ENCODE measurements at places on chromosomes 5 and 9.

GRCh38 chr9:94922691-94923107, 196.2 kb downstream of the AOPEP start:
- no peak for DNase-seq

- no peak for DNase-seq
Observed at GRCh38 chr5:30343707-30344106, 849.8 kb upstream of the CDH6 start.

DNA sequence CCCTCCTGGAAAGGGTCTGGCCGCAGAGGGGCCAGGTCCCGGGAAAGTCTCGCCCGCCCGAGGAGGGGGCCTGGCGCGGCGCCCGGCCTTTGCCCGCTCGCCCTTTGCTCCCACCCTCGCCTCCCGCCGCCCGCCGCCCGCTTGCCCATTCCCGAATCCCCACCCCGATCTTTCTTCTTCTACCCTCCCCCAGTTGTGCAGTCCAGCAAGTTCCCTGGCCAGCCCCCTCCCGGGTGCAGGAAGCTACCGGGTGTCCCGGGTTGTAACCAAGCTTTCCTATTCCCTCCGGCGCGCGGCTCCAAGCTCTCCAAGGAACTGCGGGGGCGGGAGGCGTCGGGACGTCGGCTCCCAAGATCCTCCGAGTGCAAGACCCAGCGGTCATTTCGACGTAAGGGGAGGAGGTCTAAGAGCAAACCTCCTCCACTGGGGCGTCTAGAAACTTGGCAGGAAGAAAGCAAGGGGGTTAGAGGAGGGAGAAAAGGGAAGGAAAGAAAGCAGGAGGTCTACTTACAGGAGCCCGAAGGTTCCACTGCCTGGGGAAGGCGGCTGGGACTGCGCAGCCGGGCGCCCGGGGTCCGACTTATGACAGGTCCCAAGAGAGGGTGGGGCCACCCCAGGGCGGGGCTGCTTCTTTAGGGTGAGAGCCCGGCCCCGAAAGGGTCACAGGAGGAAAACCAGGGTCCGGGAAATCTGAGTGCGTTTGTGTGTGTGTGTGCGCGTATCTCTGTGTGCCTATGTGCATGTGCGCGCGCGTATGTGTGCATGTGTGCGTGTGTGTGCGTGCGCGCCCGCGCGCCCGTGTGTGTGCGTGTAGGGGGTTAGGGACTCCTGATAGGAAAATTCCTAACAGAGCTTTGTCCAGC, at the start of gene PTGR1:
Gene PTGR1 (minus strand): TSS at position 556 of the 863 bp plus-strand sequence. CDS start 2,225 bp downstream, outside the sequence.
- DNase-seq = peak; percentile 94

GRCh38 chr5:8456846-8457186, 587.9 kb downstream of the MTRR start:
- no peak for DNase-seq

GRCh38 chr9:112050544-112051475, 124.3 kb downstream of the SUSD1 start:
- no peak for DNase-seq

GRCh38 chr5:43634621-43635020, 31.6 kb downstream of the NNT start:
- no peak for DNase-seq

DNA sequence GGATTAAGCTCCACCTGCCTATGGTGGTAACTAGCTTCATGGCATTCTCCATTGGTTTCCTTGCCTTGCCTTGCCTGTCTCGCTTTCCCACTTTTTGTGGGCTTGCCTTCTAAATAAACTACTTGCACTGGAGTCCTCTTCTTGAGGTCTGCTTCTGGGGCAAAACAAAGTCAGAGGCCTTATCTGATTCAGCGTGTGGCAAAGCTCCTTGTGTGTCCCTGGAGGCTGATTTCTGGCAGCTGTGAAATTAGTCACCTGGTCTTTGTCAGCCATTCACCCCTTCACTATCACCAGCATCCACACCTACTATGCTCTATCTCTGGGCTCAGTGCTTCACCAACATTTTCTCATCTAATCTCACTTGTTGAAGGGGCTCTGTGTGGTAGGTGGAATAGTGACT, 176.2 kb downstream of the SEC61B start:
- no peak for DNase-seq

- DNase-seq = no peak
Observed at GRCh38 chr5:144086295-144086694, 84.2 kb downstream of the YIPF5 start.

DNA sequence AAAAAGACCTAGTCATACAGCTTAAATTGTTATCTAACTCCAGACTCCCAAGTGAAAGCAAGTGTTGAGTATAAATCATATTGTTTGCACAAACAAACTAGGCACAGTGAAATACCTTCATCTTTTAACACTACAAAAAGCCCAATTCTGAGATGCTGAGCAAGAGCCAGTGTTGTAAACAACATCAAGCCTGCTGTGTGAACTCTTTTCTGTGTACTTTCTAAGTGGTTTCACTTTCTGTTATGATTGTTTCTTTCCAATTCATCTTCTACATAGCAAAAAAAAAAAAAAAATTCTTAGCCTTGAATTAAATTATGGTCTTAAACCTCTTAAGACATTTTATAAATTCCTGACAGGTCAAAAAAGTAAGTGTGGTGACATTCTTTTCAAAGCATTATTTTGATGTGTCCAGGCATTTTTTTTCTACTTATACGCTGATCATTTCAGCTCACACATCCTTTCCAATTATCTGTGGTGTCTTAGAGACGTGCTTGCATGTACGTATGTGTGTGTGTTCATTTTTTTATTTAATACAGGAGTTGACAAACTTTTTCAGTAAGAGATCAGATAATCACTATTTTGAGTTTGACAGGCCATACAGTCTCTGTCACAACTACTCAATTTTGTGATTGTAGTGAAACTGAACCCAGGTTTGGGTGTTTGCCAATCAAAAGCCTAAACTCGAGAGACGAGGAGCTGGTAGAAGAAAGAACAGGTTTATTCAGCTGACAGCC, 556.1 kb downstream of the CDH9 start:
- no peak for DNase-seq

- no peak for DNase-seq
Observed at GRCh38 chr9:1658661-1659362, 356.3 kb upstream of the SMARCA2 start.

GRCh38 chr5:35938568-35939227, at the start of gene CAPSL:
TSS of gene CAPSL (minus strand) at chr5:35938622. CDS start at chr5:35921120, 17,502 bp downstream.
- DNase-seq = peak; percentile 13

DNA sequence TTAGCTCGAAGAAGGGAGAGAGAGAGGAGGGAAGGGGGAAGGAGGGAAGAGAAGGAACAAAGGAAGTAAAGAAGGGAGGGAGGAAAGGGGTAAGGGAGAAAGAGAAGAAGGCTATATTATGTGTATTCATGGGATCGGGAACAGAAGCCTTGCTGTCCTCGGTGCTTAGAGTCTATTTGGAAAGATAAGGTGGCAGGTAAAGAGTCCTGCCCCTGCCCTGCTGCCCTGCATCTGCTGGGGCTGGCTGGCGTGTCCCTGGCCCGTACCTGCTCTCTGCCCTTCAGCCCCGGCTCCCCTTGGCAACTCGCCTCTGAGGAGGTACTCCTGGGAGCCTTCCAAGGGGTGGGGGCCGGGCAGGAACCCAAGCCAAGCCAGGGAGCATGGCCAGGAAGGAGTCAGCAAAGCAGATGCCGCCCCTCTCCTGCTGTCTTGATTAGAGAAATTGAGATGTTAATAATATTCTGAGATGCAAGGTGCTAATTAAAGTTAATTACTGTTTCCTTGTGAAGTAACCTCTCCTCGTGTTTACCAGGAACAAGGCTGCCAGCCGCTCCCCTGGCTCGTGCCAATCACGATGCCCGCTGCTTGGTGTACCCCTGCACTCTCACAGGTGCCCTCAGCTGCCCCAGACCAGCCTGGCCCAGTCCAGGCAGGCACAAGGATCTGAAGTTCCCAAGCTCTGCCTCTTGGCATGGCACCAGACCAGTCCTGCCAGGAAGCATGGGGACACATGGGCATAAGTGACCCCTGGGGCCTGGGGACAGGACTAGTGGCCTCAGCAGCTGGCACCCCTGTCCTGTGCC, 36.6 kb downstream of the PCDH1 start:
- DNase-seq = no peak

- DNase-seq = no peak
Observed at GRCh38 chr5:68253624-68254585, 38.3 kb downstream of the PIK3R1 start.

DNA sequence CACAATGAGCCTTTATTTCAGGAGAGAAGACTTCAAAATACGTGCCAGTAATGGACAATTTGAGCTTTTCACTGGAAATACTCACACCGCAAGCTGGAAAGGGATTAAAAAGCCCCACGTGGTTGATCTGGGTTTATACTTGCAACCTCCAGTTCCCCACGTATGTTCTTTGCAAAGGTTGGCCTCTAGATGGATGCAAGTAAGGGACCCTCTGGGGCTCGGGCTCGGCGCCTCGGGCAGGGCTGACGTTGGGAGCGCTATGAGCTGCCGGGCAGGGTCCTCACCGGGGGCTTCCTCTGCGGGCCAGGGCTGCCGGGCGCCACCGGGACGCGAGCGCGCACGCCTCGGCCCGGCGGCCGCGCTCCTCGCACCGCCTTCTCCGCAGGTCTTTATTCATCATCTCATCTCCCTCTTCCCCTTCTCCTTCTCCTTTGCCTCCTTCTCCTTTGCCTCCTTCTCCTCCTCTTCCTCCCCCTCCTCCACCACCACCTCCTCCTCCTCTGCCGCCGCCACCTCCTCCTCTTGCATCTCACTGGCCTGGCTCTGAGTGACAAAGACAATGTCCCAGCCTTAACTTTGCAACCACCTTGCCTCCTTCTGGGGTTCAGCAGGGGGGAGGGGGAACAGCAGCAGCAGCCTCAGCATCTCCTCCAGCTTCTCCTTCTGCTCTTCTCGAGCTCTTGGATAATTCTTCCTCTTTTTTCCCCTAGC, 701 bp upstream of the ZNF462 start:
- peak; percentile 88 for DNase-seq

- DNase-seq = no peak
Observed at GRCh38 chr9:94167376-94167890, 83.2 kb downstream of the PTPDC1 start.

DNA sequence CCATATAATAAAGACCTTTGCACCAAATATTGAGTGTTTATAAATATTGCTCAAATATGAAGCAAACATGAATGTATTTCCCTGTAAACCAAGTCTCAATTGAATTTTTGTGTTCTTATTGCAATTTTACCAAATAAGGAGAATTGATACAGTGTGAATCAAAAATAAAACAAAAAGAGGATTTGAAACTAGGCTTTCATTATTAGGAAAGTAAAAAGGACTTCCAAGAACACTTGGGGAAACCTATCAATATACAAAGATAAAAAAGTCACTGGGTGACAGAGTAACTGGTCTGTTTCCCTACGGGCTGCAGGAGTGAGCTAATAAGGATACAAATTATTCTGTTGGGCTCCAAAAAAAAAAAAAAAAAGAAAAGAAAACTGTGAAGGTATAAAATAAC, 44.8 kb upstream of the SNX2 start:
- no peak for DNase-seq

DNA sequence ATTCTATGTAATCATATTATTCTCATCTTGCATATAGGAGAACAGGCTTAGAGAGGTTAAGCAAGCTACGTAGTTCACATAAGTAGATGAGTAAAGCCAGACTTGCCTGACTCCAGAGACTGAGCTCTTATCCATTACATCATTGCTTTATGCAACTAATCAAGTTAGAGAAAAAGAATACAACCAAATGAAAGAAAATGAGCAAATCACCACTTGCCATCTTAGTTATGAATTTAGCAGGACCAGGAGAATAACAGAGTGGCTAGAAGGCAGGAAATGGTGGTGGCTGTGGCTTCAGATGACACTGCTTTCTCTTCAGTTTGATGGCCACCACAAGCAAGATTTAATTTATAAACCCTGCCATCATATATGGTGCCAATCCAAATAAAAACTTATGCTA, 26.6 kb downstream of the POC5 start:
- DNase-seq = no peak

- DNase-seq = no peak
Observed at GRCh38 chr5:125668884-125669283, 754.3 kb upstream of the GRAMD2B start.

- DNase-seq = no peak
Observed at GRCh38 chr9:71509054-71509453, 259.3 kb downstream of the CEMIP2 start.

DNA sequence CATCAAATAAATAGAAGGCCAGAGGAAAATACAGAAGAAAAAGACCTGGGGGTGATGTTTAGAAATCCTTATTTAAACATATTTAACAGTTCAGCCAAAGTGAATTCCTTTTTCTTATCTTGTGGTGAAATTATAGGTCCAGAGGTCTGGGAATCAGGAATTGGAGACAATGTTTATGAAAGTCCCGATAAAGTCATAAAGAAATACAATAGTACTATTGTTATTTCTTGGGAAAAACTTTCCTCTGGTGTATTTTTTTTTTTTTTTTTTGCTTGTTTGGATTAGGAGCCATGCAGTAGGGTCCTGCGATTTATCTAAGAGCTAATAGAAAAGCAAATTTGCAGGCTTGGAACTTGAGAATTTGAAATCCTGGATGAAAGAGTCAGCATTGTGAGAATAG, 426 bp downstream of the C7 start:
- no peak for DNase-seq

DNA sequence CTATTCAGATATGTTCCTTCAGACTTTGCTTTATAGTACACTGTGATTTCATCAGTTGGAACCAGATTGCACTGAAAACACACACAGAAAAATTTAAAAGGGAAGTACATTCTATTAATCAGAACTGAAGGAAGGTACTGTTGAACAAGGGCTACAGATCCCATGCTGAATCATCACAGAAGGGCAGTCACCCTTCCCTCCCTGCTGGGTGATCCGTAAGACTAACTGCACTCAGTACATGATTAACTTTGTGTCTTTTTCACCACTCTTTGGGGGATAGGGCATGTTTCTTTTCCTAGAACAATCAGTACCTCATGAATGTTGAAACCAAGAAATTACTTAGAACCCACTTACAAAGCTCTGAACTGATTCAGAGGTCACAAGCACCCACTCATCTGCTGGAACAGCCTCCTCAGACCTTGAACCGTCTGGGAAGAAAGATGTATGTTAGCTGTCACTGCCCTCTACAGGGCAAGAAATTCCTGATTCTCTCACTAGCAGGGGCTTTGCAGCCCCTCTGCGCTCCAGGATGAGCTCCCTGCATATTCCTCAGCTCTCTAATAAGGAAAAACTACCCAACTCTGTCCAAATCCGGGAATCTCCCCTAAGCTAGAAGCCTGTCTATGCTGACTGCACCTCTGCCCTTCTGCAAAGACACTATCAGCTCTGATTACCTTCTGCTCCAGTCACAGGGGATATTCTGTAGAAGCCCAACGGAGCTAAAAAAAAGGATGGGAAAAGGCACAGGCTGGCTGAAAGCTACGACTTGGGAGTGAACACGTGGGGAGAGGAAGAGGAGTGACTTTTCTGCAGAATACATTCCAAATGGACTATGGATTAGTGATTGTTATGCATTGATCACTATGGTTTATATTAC, 51.0 kb downstream of the IARS1 start:
- peak; percentile 20 for DNase-seq

GRCh38 chr5:83553000-83553486, 81.5 kb downstream of the VCAN start:
- no peak for DNase-seq

DNA sequence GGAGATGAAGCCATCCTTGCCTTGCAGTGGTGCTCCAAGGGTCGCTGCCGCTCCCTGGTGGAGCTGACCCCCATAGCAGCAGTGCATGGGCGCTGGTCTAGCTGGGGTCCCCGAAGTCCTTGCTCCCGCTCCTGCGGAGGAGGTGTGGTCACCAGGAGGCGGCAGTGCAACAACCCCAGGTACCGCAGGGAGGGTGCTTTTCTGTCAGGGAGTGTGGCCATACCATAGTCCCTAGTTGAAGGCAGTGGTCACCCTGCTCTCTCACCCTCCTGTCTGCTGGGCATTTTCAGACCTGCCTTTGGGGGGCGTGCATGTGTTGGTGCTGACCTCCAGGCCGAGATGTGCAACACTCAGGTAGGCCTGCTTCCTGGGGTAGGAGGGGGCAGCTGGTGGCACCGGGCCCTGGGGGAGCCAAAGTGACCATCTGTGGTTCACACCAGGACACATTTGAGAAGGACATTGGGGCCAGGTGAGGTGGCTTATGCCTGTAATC, 11.2 kb downstream of the ADAMTS13 start:
- DNase-seq = no peak

Measured in retina (tissue), 1 donor.